ENCODE measurements at places on chromosomes 5 and 9.

GRCh38 chr5:30108051-30108450 lies 1085.4 kb upstream of the CDH6 start:
- no peak for DNase-seq

DNA sequence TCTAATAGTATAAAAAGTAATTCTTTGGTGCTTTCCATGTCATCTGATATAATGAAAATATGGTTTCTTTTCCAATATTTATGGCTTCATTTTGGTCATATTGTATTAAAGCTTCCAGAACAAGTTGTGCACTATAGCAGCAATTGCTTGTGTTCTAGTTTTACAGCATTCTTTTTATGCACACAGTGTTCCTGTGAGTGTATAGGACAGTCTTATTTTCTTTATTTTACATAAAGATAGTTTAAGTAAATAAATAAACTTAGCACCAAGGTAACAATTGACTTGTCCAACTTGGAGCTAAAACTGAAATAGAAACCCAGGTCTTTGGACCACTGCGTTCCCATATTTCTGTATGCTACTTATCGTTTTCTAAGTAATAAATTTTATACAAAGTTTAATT lies 38.9 kb downstream of the ATG10 start:
- DNase-seq, result no peak

GRCh38 chr9:96430377-96430776 lies 12.2 kb upstream of the ZNF367 start:
- no peak for DNase-seq

DNA sequence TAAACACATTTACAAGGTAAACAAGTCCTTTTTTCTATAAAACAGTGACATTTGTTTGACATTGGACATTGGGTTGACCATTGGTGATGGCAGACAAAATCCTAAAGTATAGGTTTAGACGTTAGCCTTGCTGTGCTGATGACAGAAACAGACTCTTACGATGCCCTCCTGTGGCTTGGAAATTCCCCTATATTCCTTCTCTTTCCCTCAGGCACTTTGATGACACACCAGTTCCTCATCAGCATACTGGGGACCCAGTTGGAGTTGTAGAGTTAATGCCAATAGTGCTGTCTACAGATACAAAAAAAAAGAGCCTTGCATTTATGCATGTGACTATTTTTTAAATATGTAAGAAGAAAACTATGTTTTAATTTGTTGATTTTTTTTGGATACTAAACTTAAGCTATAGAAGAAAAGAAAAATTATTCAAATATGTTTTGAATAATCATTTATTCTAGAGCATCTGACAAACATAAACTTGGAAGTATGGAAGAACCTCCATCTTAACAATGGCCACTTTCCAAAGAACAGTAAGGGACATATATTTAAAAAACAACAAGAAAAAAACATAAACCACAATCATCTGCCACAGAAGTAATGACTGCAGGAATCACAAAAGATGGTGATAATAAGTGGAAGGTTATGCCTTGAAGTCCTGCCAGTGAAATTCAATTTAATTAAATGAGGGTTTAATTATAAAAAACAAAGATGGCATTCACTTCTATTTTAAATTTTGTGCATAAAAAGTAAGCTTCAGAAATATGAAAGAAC lies 75.6 kb upstream of the SNCAIP start:
- no peak for DNase-seq

GRCh38 chr5:73596705-73597328 lies 29.2 kb upstream of the ARHGEF28 start:
- DNase-seq, result no peak

- DNase-seq, result no peak
Measured at GRCh38 chr9:126114850-126115460, 211.7 kb upstream of the MVB12B start.

- no peak for DNase-seq
Measured at GRCh38 chr9:72687331-72687730, 165.9 kb downstream of the TMC1 start.

GRCh38 chr9:76691517-76692313 lies 72.5 kb upstream of the PCA3 start:
- DNase-seq, result no peak

DNA sequence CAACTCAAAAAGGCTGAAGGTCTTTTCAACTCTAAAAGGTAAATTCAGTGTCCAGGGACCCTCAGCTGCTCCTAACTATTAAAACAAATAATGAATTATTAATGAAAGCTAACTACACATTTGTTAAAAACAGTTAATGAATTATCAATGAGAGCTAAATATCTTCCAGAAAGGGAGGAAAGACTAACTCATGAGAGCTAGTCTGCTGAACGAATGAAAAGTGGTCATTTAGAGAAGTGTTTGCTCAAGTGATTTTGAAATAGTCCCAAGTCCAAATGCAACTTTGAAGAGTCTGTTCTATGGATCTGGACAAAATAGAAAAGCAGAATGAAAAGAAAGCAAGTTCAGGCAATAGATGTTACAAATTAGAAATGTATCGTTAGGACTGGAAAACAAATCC lies 133.9 kb upstream of the SPEF2 start:
- DNase-seq, result no peak

GRCh38 chr9:134789168-134789567 lies 91.4 kb upstream of the FCN2 start:
- no peak for DNase-seq

Data from stimulated activated CD8-positive, alpha-beta memory T cell treated with anti-CD3 and anti-CD28 coated beads, Interleukin-7, amount 100 ng/mL, for 4 hours (primary cell).